Fibroblast of lung (primary cell): ENCODE measurements at places on chromosomes 7 and 10.

GRCh38 chr7:49695971-49696370 is 77.5 kb upstream of the VWC2 start:
- no peaks in the 10 kb centered on the region for H3K36me3 ChIP-seq
- no peak overlapping the region for H3K27ac ChIP-seq
- H3K4me3 ChIP-seq, result no peak overlapping the region

GRCh38 chr10:94546049-94546900 is 687 bp downstream of the HELLS start:
- no peaks in the 10 kb centered on the region for H3K36me3 ChIP-seq
- peak overlapping the region; percentile 37 for H3K27ac ChIP-seq
- H3K4me3 ChIP-seq, result peak overlapping the region; percentile 64
- no peaks in the 10 kb centered on the region for H3K4me1 ChIP-seq

GRCh38 chr10:93876381-93876780 is 17.4 kb upstream of the SLC35G1 start:
- no peak overlapping the region for H3K27ac ChIP-seq
- H3K36me3 ChIP-seq, result no peaks in the 10 kb centered on the region
- no peak for DNase-seq
- no peaks in the 10 kb centered on the region for H3K27me3 ChIP-seq
- no peak overlapping the region for H3K4me3 ChIP-seq

- no peak overlapping the region for H3K4me3 ChIP-seq
- no peaks in the 10 kb centered on the region for H3K36me3 ChIP-seq
- no peak for DNase-seq
- no peaks in the 10 kb centered on the region for H3K4me1 ChIP-seq
- H3K27me3 ChIP-seq, result no peaks in the 10 kb centered on the region
These were observed 502.6 kb upstream of the AUTS2 start for GRCh38 chr7:69095649-69096048.

DNA sequence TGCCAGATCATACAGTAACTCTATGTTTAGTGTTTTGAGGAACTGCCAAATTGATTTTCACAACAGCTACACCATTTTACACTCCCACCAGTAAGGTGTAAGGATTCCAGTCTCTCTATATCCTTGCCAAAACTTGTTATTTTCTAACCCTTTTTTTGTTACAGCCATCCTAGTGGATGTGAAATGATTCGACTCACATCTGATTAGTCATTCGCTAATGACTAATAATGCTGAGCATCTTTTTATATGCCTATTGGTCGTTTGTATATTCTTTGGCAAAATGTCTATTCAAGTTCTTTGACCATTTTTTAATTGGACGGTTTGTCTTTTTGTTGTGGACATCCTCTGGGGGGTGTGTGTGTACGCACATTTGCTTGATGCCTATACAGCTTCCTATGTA is 142.8 kb downstream of the DGKB start:
- DNase-seq, result peak; percentile 10
- H3K27ac ChIP-seq, result no peak overlapping the region
- H3K36me3 ChIP-seq, result no peaks in the 10 kb centered on the region
- H3K27me3 ChIP-seq, result no peaks in the 10 kb centered on the region
- no peak overlapping the region for H3K4me3 ChIP-seq

GRCh38 chr7:139246905-139247304 is 15.9 kb downstream of the UBN2 start:
- no peaks in the 10 kb centered on the region for H3K36me3 ChIP-seq
- H3K27me3 ChIP-seq, result no peaks in the 10 kb centered on the region
- H3K4me3 ChIP-seq, result no peak overlapping the region

DNA sequence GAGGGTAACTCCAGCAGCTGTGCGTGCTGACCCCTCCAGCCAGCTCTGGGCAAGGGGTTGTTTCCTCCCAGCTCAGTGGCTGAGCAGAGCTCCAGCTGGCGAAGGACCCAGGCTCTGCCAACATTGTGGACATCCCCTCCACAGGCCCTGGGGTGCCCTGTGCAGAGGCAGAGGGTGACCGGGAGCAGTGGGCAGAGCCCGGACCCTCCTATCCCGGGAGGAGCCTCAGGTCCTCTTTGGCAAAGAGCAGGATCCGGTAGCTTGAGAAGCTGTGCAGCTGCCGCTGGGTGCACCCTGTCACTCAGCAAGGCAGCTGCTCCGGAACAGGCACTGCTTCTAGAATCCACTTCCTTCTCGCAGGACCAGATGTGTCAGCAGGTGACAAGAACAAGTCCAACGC is 175.9 kb downstream of the EBF3 start:
- H3K36me3 ChIP-seq, result no peaks in the 10 kb centered on the region
- no peaks in the 10 kb centered on the region for H3K27me3 ChIP-seq
- no peak overlapping the region for H3K4me3 ChIP-seq
- DNase-seq, result no peak
- no peak overlapping the region for H3K27ac ChIP-seq

- peaks cover 29% of the 10 kb centered on the region for H3K4me1 ChIP-seq
- H3K27me3 ChIP-seq, result no peaks in the 10 kb centered on the region
- DNase-seq, result no peak
- H3K36me3 ChIP-seq, result peaks cover 3% of the 10 kb centered on the region
- no peak overlapping the region for H3K27ac ChIP-seq
- no peak overlapping the region for H3K4me3 ChIP-seq
These were observed 42.9 kb downstream of the HK1 start for GRCh38 chr10:69321039-69321715.

GRCh38 chr10:32650246-32650655 is 204.3 kb downstream of the CCDC7 start:
- H3K27ac ChIP-seq, result no peak overlapping the region
- no peak overlapping the region for H3K4me3 ChIP-seq
- H3K4me1 ChIP-seq, result no peaks in the 10 kb centered on the region
- H3K27me3 ChIP-seq, result no peaks in the 10 kb centered on the region

GRCh38 chr7:111746950-111747349 is 184.7 kb upstream of the IMMP2L start:
- H3K36me3 ChIP-seq, result no peaks in the 10 kb centered on the region
- H3K27me3 ChIP-seq, result no peaks in the 10 kb centered on the region
- no peak for DNase-seq
- no peak overlapping the region for H3K4me3 ChIP-seq
- H3K27ac ChIP-seq, result no peak overlapping the region

DNA sequence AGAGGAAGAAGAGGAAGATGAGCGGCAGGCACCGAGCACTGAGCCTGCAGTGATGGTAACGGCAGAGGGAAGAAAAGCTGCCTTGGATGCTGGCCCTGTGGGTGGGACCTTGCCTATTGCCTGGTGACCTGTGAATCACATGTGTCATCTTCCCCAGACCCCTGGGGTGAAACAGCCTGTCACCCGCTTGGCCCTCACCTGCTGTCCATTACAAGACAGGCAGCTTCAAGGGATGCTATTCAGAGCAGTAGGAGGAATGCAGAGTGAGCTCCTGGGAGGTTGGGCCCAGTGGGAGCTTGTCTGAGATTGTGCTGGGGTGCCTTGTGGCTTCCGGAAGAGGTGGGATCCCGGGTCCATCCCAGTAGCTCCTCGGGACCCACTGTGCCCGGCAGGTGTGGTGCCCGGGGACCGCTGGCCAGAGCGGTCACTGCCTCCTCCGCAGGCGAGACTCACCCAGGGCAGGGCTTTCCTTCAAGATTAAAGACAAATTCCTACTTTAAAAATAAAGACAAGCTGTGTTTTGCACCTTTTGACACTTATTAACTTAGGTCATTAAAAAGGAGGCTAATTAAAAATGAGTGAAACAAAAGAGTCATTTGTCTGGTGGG is 440.2 kb upstream of the MKI67 start:
- H3K27ac ChIP-seq, result no peak overlapping the region
- H3K4me1 ChIP-seq, result no peaks in the 10 kb centered on the region
- H3K36me3 ChIP-seq, result no peaks in the 10 kb centered on the region
- no peaks in the 10 kb centered on the region for H3K27me3 ChIP-seq

DNA sequence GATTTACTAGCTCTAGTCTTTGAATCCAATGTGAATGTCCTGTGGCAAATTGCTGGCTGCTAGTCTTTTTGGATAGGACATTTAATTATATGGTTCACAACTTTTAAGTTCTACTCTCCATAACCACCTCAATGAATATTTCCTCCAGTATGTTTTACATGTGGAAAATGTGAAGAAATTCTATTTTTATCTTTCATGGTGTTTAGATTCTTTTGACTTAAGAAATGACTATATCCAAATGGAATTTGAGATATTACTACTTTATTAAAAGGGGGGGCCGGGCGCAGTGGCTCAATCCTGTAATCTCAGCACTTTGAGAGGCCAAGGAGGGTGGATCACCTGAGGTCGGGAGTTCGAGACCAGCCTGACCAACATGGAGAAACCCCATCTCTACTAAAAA is 202.0 kb downstream of the ARL4A start:
- no peaks in the 10 kb centered on the region for H3K36me3 ChIP-seq
- no peak overlapping the region for H3K27ac ChIP-seq
- no peak overlapping the region for H3K4me3 ChIP-seq
- no peaks in the 10 kb centered on the region for H3K27me3 ChIP-seq
- H3K4me1 ChIP-seq, result no peaks in the 10 kb centered on the region
